ENCODE measurements at places on chromosomes 1 and 21.

- DNase-seq, result no peak
Measured at GRCh38 chr1:54851936-54852524, 35.0 kb downstream of the DHCR24 start.

GRCh38 chr1:115428676-115429075 lies 90.6 kb upstream of the NGF start:
- no peak for DNase-seq

GRCh38 chr1:210440081-210440480 lies 111.4 kb downstream of the HHAT start:
- no peak for DNase-seq

- peak; percentile 65 for DNase-seq
Measured at GRCh38 chr1:31387612-31388011, 14.7 kb upstream of the FABP3 start.

- no peak for DNase-seq
Measured at GRCh38 chr1:246528933-246529731, 22.1 kb upstream of the SMYD3 start.

- no peak for DNase-seq
Measured at GRCh38 chr1:108685529-108685928, 6.6 kb upstream of the PRPF38B start.

GRCh38 chr1:107739201-107739600 lies 225.8 kb downstream of the VAV3 start:
- DNase-seq, result peak; percentile 60

- DNase-seq, result no peak
Measured at GRCh38 chr1:22531251-22531650, 32.0 kb upstream of the EPHA8 start.

DNA sequence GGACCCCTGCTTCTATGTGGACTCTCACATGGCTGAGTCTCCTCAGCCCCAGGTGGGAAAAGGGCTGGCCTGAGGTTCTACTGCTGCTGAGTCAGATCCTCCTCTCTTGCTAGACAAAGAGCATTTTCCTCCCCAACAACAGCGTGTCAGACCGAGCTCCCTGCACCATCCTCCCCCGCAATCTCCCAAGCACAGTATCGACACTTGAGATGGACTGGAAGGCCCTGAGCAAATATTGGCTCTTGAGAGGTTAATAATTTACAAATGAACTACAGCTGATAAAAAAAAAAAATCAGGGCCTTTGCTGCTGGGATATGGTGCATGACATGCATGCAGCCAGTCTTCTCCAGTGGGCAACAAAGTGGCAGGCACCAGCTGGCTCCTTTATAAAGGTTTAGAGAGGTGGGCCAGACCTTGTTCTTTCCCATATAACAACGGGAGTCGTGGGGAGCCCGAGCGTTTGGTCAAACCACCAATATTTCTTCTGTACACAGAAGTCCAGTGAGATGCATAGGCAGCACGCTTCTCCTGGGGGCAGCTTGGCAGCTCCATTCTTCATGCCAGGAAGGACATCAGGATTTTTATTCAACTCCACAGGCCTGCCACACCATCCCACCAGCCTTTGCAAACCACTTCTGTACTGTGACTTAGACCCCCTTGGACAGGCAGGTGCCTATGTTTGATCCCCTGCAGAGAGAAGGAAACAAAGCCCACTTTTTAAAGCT lies 55.4 kb upstream of the CAMK1G start:
- DNase-seq, result no peak

- DNase-seq, result no peak
Measured at GRCh38 chr1:2277741-2278488, 49.8 kb downstream of the SKI start.

GRCh38 chr1:31984419-31985347 lies 29.0 kb upstream of the KHDRBS1 start:
- peak; percentile 15 for DNase-seq

DNA sequence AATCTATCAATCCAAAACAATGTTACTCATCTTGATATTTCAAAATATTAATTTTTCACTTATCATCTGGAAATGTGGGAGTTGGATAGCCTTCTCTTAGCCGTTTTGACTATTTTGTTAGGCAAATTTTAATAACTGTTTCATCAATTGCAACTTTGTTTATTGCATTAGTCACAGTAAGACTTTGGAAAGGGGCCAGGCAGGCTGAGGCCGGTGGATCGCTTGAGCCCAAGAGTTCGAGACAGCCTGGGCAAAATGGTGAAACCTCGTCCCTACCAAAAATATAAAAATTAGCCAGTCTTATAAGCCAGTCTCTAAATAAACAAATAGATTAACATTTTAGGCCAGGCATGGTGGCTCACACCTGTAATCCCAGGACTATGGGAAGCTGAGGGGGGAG lies 113.0 kb upstream of the NR5A2 start:
- no peak for DNase-seq

DNA sequence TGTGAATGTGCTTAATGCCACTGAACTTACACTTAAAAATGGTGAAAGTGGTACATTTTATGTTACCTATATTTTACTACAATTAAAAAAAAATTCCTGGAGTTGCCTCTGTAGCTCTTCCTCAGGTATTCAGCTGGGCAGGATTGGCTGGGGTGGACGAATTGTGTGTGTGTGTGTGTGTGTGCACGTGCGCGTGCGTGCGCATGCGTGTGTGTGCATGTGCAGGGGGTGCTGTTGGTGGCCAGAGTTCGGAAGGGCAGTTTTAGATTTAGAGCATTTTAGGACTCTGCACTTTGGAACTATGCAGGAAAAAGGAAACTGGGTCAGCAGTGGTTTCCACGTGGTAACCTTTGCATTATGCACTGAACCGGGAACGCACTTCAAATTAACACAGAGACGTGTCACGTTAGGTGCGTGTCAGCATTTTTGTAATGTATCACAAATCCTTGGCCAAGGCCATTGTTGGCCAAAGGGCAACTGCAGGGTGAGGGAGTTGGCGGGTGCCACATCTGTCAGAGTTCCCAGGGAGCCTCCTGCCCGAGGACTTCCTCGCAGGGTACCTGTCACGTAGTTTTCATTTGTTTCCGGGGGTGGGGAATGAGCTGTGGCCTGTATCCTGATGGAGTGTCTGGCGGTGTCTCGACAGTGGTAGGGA lies 312.8 kb downstream of the CAMTA1 start:
- DNase-seq, result no peak

DNA sequence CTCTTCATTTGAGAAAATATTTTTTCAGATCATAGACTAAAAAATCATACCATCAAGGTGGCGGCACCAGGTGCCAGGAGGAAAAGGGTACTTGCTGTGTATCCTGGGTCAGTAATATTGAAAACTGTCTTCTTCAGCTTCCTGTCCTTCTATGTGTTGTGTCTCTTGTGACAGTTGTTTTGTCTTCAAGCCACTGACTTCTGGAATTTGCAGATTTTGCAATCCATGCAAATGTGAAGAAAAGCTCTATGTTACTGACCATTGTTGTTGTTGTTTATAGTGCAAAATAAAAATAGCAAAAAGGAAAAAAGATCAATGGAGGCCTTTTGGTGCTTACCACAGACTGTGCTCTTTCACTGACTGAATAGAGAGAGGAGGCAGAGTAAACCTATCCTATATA lies 83.2 kb upstream of the RHOU start:
- DNase-seq, result no peak

GRCh38 chr1:226981838-226982237 lies 41.7 kb downstream of the COQ8A start:
- DNase-seq, result no peak

DNA sequence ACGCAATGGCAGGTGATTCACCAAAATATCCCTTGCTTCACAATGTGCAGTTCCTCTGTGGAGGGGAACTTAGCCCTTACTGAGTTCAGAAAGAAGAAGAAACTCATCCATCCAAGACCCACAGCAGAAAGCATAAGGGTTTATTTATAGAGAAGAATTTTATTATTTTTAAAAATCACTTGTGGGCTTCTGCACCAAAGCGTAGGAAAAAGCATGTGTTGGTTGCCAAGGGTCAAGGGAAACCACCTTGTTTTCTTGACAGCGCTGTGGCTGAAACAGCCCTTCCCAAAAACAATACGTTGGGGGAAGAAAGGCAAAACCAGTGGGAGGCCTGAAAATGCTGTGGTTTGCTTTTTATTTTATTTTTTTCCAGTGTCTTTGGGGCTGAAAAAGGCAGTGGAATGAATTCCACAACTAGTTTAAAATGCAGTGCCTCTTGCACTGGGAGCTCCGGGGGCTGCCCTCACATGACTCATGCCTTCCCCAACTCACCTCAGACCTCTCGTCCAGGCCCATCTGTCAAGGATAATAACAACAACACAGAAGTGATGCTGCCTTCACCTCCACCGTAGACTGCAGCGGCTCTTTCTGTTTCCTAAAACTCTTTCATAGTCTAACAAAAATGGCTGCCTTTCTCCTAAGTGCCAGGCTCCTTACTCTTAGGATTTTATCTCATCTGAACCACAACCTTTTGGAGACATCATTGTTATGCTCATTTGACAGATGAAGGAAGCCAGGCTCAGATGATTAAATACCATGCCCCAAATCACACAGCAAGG lies 224.2 kb upstream of the JUN start:
- DNase-seq, result peak; percentile 86

DNA sequence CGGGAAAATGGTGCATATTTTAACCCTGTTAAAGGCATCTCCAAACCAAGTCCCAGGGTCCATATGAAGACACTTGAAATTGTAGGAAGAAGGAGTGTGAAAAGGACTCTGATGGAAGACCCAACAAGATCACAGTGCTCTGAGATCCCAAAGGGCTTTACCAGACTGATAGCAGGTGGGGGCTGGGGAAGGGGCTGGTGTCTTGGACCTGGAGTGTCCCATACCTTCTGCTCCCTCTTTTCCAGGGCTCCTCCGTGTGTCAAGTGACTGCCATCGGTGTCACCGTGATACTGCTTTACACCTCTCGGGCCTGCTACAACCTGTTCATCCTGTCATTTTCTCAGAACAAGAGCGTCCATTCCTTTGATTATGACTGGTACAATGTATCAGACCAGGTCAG lies 37.3 kb downstream of the GPR137B start:
- DNase-seq, result no peak

DNA sequence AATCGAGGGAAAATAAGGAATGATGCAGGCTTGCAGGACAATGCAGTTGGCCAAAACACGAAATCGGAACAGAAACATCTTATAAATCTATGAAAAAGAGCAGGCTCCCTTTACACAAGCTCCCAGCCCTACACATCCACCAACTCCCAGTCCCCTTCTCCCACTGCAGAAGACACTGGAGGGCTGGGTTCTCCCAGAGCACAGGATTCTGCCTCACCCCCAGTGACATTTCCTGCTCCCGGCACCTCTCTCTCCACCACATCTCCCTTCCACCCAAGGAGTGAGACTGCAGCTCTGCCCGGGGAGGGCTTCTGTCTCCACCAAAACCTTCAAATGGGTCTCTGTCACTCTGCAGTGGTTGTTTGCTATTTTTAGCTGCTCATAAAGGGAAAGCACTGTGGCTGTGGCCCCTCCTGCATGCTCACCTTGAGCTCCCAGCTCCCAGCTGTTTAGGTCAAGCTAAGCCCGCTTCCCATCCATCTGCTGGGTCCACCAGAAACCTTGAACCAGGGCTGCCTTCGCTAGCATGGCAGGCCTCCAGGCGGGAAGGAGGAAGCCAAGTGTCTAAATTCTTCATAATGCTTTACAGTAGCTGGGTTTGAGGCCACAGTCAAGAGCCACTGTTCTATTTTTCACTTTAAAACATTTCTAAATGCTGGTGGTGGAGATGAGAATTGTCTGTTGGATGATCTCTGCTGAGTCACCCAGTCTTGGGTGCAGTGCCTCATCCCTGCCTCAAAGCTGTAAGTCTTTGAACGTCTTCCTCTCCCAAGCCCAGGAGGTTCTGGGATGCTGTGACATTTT lies 3.3 kb upstream of the C2CD2 start:
- DNase-seq, result peak; percentile 38

GRCh38 chr1:12215118-12215961 lies 14.5 kb upstream of the VPS13D start:
- no peak for DNase-seq

DNA sequence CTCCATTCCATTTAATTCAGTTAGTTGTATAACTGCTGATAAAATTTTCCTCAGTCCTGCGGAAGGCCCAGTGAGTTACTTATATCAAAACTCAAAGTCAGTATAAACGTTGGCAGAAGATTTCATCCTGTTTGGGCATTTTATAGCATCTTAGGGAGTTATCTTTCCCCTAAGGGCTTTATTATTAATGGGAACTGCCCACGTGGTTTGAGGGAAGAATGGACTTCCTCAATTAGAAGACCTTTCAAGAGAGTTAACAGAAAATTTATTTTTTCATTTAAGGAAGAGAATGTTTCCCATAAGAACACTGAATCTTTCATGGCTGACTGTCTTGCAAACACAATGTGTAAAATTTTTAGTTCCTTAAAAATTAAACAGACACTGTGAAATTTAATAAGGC lies 400.1 kb downstream of the NEGR1 start:
- DNase-seq, result peak; percentile 81

DNA sequence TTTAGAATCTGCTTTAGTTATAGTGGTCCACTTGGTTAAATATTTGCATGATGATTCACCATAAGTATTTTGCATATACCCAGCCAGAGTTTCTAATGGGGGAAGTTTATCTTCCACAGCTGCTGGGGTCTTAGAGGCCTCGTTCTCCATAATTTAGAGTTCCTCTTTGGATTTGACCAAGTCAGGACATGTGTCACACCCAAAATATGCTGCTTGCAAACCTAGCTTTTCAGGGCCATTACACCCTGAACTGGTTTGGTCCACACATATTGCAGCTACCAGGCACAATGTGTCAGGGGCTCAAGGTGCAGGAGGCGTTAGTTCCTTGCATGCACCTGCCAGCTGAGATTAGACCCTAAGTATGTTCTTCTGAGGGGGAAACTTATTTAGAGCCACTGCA lies 17.1 kb upstream of the FMO4 start:
- peak; percentile 23 for DNase-seq

DNA sequence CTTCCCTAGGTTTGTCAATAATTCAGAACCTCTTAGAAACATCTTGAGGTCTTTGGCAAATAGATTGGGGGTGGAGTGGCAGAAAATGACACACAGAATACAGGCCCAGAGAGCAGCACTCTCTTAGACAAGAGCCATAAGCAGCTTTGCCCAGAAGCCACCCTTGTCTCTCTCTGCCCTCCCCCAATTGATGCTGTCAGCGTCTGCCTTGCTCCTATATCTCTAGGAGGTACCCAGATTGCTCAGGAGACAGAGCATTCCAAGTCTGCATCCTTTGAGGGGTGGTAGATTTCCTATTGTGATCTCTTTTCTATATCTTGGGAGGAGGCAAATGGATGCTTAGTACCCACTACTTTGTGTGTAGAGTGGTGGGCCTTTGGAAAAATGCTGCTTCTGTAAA lies 1.8 kb downstream of the RGL1 start:
- no peak for DNase-seq

- no peak for DNase-seq
Measured at GRCh38 chr1:77639056-77639455, 43.4 kb downstream of the ZZZ3 start.

- DNase-seq, result no peak
Measured at GRCh38 chr21:17472592-17473271, 40.1 kb upstream of the CXADR start.

- DNase-seq, result no peak
Measured at GRCh38 chr1:223514644-223515043, 121.4 kb downstream of the CCDC185 start.

- peak; percentile 52 for DNase-seq
Measured at GRCh38 chr1:200281201-200281835, 128.5 kb downstream of the ZNF281 start.

- no peak for DNase-seq
Measured at GRCh38 chr1:201633811-201634210, 94.9 kb downstream of the NAV1 start.

Data from suppressor macrophage treated with lipopolysaccharide for 1 hour (primary cell).